ENCODE measurements at places on chromosomes 5 and 9. TPM values are rescaled to one million over a fixed set of nuclear protein-coding genes. Genes with fewer than 3 reads are reported as not detected.

PCDHGC4 gene
- 0.32 TPM for polyA plus RNA-seq

CCDC192 gene
- polyA plus RNA-seq, result 0.92 TPM

ATP10B gene
- polyA plus RNA-seq, result 0.02 TPM

SLCO6A1 gene
- not detected for polyA plus RNA-seq

FKTN gene
- polyA plus RNA-seq, result 3.8 TPM

Data from ovary (tissue), 10 donors.